ENCODE measurements at places on chromosomes 3 and 15.
A peak's percentile ranks its signal among the peaks of the same experiment; 100 is the strongest.

GRCh38 chr15:88538972-88539371 is 7.5 kb downstream of the DET1 start:
- DNase-seq = no peak

DNA sequence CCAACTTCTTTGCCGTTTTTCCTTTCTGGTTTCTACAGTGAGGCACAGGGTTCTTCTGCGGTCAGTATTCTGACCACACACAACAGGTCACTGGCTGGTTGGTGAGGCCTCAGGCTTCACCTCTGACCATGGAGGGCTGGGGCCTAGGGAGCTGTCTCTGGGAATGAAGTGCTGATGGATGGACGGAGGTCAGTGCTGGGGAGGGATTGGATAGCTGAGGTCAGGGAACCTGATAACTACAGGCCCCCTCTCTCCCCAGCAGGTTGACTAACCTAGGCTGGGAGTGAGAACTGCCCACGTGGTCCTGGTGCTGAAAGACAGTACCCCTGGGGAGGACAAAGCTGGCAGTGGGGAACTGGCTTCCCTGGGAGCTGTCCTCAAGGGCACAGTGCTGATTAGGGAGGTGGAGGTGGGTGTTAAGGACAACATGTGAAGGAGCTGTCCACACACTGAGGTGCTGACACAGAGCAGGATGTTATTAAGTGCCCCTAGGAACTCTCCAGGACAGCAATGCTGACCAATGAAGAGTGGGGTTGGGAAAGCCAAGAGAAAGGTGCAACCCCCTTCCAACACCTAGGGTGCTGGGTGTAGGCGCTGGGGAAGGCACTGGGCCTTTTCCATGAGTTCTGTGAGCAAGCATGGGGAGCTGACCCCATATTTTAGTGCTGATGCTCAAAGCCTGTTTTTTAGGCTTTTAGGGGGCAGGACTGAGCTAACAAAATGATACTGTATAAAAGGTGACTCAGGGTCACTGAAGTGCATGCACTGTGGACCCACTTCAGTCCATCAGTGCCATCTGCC is 45.2 kb downstream of the ATP2B2 start:
- peak; percentile 91 for DNase-seq

- no peak for DNase-seq
These were observed 47.1 kb downstream of the RYR3 start for GRCh38 chr15:33357845-33358244.

- DNase-seq = no peak
These were observed 15.3 kb downstream of the SEC61A1 start for GRCh38 chr3:128067489-128067888.

- DNase-seq = peak; percentile 22
These were observed 100.7 kb downstream of the RBMS3 start for GRCh38 chr3:29381595-29381994.

- no peak for DNase-seq
These were observed 115.8 kb upstream of the ARHGEF3 start for GRCh38 chr3:56917361-56918110.

GRCh38 chr3:130259166-130259874 is 86.2 kb upstream of the COL6A5 start:
- peak; percentile 38 for DNase-seq

DNA sequence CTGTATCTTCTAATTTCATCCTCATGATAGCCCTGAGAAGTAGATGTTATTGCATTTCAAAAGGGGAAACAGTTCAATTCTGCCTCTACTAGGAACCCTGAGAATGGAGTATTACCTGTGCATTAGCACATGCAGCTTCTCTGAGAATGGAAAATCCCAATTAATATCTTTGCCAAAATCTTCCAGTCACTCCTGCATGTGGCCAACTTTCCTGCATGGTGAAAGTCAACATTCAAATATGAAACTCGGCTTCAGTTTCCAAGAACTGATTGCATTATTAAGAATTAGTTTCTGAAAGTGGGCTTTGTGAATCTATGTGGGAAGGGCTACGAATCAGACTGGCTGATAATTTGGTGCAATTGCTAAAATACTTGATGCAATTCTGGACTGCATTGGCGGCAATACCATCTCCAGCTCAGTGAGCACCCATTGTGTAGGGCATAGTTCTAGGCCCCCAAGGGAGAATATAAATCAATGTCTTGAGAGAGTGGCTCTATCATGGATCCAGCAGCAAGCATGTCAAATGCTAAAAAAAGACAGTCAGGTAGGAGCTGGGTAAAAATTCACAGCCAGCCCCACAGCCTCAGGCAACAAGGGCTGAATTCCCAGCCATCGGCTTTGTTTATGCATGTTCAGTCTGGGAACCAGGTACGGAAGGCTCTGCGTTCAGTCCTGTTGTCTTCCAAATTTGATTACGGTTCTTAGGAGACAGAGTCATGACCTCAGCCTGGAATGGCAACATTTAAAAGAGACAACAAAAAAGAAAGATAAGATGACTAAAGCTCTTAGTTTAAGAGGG is 18.8 kb upstream of the BCL6 start:
- DNase-seq = no peak

DNA sequence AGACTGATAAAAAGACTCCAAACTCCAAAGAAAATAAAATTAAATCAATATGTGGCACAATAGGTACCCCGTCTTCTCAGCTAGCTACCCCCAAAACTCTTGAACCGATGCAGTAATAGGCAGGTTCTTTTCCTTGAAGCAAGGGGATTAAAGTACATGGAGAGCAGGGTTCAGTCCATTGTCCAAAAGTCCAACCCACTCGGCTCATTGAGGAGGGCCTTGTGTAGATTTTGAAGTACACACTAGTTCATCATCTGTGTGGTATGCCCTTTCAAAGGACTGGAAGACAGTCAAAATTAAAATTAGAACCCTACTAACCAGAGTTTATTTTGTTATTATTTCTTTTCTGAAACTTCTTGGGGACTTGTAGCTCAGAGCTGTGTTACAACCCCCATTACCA is 23.3 kb downstream of the TF start:
- DNase-seq = no peak

- no peak for DNase-seq
These were observed 71.9 kb upstream of the GOLGA8B start for GRCh38 chr15:34655326-34655725.

GRCh38 chr15:68791431-68792283 is 29.0 kb downstream of the ANP32A start:
- no peak for DNase-seq

DNA sequence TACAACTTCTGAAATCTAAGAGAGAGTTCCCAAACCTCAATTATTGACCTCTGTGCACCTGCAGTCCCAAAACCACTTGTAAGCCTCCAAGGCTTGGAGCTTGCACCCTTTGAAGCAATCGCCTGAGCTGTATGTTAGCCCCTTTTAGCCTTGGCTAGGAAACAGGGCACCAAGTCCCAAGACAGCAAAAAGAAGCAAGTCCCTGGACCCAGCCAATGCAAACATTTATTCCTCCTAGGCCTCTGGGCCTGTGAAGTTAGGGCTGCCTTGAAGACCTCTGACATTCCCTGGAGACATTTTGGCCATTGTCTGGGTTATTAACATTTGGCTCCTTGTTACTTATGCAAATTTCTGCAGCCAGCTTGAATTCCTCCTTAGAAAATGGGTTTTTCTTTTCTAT is 26.9 kb upstream of the ARRDC4 start:
- no peak for DNase-seq

DNA sequence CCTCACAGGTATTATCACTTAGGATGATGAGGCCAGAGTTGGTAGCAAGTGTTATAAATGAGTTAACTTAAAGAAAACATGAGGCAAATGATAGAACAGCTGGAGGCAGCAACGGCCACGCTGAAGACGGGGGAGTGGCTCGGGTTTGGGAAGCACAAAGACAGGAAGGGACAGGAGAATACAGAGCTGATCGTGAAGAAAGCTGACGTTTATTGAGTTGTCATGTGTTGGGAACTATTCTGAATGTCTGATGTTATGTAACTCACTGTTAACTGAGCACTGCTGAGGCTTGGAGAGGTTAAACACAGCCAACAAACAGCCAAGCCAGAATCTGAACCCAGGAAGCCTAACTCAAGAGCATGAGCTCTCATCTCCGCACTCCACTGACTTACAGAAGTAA is 42.3 kb downstream of the FGD5 start:
- DNase-seq = no peak

GRCh38 chr3:72890166-72890925 is 2.5 kb downstream of the GXYLT2 start:
- DNase-seq = peak; percentile 34

- no peak for DNase-seq
These were observed 22.1 kb upstream of the CRBN start for GRCh38 chr3:3201611-3202010.

DNA sequence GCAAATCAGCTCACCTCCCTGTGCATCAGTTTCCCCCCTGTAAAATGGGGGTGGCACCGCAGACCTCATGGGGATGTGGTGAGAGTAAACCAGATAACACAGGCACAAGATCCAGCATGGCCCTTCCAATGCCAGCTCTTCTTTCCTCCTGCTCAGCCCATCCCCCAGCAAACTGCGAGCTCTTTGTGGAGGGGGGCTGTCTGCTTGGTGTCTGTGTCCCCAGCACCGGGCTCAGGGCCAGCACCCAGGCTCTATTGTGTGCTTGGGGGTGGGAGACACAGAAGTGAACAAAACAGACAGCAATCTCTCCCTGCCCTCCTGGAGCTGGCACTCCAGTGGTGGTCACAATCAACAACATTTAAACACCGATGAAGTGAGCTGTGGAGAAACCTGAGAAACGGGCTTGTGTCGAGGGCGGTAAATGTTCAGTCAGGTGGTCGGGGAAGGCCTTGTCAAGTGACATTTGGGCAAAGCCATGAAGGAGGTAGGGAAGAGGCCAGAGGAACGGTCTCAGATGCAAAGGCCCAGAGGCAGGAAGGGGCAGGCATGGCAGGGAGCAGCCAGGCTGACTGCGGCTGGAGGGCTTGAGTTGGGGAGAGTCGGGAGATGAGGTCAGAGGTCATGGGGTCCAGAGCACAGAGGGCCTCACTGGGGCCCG is 28.4 kb downstream of the GRIP2 start:
- no peak for DNase-seq

DNA sequence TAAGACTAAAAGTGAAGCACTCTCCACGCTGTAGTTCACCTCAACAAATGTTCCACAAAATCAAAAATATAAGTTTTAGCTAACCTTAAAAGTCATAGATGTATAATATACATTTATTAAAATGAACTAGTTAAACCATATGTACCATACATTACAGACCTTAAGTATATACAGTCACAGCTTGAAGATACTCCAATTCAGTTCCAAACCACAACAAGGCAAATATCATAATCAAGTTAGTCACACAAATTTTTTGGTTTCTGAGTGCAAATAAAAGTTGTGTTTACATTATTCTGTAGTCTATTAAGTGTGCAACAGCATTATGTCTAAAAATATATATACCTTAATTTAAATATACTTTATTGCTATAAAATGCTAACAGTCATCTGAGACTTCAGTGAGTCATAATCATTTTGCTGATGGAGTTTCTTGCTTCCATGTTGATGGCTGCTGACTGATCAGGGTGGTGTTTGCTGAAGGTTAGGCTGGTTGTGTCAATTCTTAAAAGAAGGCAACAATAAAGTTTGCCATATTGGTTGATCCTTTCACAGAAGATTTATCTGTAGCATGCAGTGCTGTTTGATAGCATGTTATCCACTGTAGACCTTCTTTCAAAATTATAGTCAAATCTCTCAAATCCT is 736.7 kb downstream of the NSUN3 start:
- DNase-seq = no peak

GRCh38 chr3:107524326-107524840 is 1.6 kb downstream of the BBX start:
- peak; percentile 84 for DNase-seq

GRCh38 chr3:127723011-127723567 is 50.3 kb downstream of the ABTB1 start:
- DNase-seq = peak; percentile 92

DNA sequence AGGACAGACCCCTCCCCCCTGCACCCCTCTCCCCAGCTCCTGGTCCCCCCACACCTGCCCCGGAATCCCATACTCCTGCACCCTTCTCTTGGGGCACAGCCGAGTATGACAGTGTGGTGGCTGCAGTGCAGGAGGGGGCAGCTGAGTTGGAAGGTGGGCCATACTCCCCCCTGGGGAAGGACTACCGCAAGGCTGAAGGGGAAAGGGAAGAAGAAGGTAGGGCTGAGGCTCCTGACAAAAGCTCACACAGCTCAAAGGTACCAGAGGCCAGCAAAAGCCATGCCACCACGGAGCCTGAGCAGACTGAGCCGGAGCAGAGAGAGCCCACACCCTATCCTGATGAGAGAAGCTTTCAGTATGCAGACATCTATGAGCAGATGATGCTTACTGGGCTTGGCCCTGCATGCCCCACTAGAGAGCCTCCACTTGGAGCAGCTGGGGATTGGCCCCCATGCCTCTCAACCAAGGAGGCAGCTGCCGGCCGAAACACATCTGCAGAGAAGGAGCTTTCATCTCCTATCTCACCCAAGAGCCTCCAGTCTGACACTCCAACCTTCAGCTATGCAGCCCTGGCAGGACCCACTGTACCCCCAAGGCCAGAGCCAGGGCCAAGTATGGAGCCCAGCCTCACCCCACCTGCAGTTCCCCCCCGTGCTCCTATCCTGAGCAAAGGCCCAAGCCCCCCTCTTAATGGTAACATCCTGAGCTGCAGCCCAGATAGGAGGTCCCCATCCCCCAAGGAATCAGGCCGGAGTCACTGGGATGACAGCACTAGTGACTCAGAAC is 9.8 kb downstream of the MAP1A start:
- DNase-seq = no peak

DNA sequence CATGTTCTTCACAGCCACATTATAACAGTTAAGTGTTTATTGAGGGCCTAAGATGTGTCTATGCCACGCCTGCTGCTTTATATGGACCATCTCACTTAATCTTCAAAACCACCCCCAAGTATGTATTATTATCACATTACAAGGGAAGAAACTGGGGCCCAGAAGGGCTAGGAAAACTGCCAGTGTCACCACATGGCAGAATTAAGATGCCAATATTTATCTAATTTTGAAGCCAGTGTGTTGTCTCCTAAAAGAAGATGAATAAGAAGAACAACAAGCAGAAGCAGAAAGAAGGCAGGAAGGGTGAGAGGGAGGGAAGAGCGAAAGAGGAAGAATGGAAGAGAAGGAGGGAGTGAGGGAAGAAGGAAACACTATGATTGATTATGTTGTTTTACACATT is 491.3 kb upstream of the IL12A start:
- no peak for DNase-seq

- no peak for DNase-seq
These were observed 40.2 kb upstream of the MEIS2 start for GRCh38 chr15:37140531-37141058.

DNA sequence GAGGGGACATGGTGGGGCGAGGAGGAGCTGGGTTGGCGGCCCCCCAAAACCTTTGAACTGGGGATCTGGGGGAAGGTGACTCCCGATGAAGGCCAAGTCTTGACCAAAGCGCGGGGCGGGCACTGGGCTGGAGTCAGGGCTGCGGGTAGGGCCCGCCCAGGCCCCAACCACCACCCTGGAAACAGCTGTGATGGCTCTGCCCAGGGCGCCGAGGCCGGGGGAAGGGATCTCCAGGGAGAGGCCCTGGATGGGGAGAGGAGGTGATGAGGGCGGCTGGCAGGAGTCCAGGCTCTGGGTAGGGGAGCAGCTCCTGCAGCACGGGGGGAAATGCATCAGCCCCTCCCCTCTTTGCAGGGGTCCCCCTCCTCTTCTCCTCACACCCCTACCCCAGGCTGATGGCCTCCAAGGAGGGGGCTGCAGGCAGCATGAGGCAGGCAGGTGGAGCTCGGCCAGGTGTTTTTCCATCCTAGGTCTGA is 5.9 kb upstream of the C15orf39 start:
- DNase-seq = no peak

All from eye (tissue), 1 donor.